ENCODE measurements at places on chromosomes 3 and 15.

DNA sequence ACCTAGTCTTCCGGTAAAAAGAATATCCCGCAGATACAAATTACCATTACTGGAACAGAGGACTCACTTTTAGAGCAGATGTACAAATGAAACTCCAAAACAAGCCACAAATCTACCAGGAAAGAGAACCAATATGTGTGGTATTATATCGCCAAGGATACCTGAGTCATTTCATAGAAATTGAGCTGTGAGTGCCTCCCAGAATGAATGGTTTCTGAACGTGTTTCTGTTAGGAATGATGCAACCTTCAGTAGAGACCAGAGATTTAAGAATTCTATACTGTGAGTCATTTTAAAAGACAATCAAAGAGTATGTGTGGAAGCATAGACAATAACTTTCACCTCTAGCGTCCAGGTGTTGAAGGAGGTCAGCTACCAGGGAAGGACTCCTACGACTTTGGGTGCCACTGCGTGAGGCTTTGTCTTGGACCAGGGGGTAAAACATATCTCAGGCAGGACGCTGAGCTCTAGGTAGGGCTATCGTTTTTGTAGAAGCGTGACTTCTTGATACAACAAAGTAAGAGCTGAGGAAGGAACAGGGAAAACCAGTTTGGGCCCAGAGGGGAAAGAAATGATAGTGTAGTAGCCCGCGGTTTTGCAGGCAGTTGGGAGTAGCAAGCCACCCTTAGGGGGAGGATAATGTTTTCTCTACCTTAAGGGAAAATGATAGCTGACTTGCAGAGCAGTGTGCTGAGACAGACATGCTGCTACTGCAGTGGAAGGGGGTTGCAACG lies 210.4 kb downstream of the TP63 start:
- no peak for DNase-seq

- DNase-seq = peak; percentile 41
These were observed at the start of gene MAN2A2 for GRCh38 chr15:90902840-90903732. TSS of gene MAN2A2 (plus strand) at chr15:90903302. CDS start at chr15:90904208, 906 bp downstream.

DNA sequence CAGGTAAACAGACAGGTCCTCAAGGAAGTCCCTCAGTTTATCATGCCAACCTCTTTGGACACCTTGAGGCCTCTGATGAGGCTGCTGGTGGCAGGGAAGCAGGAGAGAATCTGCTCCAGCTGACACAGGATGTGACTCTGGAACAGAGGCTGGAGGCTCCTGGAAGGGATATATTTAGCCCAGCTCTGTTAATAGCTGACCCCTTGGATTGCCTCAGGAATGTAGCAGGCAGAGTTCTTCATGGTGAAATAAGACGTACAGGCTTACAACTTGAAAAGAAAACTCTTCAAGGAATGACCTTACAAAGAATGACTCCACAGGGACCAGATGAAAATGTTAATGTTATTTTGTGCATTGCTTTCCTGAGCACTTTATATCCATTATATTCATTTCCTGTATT lies 90.5 kb downstream of the AQP9 start:
- no peak for DNase-seq

DNA sequence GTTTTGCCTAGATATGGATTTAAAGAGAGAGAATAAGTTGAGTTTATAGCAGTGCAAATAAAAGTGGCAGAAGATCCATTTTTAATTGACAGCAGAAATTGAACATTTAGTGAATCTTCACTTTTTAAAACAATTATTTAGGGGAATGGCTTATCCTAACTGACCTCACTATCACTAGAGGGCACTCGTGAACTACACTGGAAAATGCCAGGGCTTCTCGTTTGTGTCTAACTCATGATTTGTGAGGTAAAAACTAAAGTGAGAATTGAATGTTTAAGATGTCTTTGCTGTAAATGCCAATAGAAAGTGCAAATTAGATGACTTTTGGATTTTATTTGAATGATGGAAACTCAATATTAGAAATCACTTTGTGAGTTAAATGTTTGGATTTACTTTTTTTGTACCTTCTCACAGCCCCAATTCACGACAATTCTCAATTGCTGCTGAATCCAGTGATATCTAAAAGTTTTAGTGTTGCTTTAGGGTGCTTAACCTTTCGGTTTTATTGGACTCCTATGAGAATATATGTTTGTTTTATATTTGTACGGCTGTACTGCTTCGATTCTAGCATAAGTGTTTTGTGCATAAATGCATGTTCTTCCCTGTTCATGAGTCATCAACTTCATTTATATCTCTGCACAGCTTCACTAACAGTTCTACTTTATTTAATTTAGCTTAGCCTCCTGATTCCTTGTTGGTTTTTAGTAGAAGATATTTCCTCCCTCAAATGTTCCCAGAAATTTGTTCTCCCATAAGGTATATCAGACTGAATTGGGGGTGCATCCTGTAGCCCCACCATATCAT lies 462.1 kb downstream of the MFSD1 start:
- DNase-seq = no peak

DNA sequence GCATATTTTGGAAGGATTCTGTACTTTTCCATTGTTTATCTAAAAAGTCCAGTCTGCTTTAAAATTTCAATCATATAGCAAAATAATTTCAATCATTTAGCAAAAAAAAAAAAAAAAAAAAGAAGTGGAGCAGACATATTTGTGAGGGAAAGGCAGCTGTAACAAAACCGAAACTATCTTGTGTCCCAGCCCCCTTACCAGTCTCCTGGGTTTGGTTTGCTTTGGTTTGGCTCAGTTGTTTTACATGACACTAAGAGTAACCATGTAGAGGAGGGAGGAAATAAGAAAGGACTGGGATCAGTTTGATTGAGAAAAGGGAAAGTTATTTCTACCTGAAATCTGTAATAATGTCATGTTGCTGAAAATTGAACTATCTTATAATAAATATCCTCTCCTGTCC lies 158.8 kb upstream of the GADL1 start:
- no peak for DNase-seq

DNA sequence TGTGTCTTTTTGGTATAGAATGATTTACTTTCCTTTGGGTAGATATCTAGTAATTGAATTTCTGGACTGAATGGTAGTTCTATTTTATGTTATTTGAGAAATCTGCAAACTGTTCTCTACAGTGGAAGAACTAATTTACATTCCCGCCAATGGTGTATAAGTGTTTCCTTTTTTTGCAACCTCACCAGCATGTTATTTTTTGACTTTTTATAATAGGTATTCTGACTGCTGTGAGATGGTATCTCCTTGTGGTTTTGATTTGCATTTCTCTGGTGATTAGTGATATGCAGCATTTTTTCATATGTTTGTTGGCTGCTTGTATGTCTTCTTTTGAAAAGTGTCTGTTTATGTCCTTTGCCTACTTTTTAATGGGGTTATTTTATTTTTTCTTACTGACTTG lies 607.2 kb downstream of the OTOL1 start:
- DNase-seq = no peak

DNA sequence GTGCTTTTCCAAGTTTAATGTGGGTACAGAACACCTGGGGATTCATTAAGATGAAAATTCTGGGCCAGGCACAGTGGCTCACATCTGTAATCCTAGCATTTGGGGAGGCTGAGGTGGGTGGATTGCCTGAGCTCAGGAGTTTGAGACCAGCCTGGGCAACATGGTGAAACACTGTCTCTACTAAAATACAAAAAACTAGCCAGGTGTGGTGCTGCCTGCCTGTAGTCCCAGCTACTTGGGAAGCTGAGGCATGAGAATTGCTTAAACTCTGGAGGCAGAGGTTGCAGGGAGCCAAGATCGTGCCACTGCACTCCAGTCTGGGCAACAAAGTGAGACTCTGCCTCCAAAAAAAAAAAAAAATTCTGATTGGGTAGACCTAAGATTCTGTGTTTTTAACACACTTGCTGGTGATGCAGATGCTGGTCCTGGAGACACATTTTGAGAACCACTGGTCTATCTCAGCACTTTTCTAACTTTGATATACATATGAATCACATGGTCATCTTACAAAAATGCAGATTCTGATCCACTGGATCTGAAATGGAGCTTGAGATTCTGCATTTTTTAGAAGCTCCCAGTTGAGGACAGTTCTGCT lies 223.8 kb upstream of the SATB1 start:
- DNase-seq = no peak

GRCh38 chr3:116135457-116136085 lies 309.7 kb downstream of the LSAMP start:
- DNase-seq = peak; percentile 40

DNA sequence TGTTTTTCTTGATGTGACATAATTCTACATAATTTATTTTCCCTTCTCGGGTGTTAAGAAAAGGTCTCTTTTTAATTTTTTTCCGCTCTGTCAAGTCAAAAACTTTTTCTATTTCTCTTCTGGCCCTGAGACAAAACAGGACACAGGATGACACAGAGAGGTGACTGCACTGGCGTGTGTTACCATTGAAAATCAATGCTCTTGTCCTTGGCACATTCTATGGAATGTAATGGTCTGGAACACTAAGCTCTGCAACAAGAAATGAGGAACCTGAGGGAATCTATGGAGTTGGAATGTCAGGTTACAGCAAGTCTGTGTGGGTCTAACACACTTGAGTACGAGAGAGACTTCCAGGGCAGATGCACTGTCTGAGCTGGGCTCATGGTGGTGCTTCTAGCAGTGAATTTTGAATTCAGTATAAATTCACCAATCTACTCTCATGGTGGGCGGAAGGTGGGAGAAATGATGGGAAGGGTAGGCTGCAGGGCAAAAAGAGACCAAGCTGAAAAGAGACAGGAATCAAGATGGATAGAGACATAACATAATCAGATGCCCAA lies 508.3 kb downstream of the TUSC7 start:
- no peak for DNase-seq

- DNase-seq = no peak
These were observed 32.5 kb downstream of the TM4SF4 start for GRCh38 chr3:149506965-149507364.
